NCI-H2171 treated with DMSO at 0.1 percent for 48 hours (cell line): ENCODE measurements at places on chromosomes 12 and 14.

DNA sequence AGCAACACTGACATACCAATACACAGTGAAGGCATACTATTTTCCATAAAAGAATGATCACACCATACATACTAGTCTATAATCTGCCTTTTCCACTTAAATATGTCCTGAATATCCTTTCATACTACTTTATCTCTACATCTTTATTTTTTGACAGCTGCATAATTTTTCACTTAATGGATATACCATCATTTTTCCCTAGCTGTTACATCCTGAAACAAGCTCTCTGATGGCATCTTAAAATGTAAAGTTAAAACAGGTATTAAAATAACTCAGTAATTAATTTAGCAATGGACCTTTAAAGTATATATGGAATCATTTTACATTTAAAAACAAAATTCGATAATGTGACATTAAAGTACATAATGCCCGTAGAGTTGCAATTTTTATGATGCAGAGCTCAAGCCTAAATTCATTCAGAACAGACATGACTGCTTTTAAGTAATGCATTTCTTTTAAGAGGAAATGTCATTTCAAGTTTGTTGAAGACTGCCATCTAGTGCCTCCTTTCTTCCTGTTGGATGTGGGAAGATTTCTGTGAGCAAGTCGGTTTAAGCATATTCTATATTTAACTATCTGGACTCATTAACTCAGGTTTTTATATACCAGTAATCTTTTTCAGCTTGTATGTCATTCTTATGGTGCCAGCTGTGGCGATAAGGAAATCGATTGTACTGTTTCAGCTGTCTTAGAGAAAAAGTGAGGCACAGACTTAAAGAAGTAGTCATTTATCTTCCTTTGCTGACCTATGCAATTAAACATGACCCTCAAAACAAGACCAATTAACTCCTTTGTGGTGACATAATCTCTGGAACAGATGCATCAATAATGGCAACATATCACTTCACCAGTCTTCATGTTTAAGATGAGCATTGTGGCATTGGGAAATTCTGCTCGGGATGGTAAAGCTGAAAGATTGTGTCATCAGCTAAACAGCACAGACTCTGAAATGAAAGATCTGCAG is 20.3 kb downstream of the PRICKLE1 start:
- DNase-seq = peak; percentile 73

- no peak for DNase-seq
These were observed 193.7 kb upstream of the RTL1 start for GRCh38 chr14:101097109-101097793.

DNA sequence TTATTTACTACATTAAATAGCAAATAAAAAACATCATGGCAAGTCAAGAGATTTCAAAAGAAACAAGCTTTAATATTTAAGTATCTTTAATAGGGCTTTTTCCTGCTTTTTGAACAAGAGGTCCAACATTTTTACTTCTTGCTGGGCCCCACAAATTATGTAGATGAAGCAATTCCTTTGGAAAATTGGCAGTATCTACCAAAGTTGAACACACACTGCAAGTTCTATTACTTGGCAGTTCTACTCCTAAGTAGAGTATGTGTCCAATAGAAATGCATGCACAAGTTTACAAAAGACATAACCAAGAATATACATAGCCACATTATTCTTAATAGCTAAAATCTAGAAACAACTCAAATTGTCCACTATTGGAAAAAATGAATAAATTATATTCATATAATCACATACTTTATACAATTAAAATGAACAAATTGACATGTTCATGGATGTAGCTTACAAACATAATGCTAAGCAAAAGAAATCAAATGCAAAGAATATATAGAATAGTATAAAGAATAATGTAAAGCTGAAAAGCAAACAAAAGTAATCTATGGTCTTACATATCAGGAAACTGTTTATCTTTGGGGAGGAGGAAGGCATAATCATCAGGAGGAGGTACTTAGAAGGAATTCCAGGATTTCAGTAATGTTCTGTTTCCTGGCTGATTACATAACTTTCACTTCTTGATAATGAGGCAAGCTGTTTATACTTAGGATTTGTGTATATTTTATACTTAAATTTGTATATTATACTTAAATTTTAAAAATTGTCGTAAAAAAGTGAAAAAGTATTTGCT is 6.5 kb upstream of the TMBIM4 start:
- no peak for DNase-seq

DNA sequence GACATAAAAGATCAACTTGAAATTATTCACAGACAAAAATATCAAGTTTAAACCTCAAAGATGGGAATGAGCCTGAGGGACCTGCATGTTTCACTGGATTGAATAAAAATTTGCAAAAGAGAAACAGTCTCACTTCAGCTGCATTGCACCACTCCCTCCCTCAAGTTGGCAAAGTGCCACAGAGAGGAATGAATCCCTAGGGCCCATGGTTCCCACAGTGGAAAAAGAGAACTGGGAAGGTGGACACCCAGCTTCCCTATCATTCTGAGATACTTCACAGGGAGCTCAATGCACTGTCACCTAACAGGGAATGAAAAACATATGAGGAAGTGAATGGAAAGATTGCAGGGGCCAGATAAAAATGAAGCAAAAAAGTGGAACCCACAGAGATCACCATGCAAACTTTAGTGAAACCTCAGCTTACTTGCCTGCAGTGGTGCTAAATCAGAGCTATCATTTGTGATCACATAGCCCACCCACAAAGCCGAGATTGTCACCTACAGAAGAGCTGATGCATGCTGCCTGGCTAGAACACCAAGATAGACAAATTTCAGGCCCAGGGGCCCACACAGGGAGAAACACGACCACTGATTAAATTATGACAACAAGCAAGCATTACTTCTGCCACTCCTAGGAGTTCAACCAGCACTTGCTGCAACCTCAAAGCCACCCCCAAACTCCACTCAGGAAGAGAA is 911.3 kb downstream of the LRFN5 start:
- DNase-seq = no peak

DNA sequence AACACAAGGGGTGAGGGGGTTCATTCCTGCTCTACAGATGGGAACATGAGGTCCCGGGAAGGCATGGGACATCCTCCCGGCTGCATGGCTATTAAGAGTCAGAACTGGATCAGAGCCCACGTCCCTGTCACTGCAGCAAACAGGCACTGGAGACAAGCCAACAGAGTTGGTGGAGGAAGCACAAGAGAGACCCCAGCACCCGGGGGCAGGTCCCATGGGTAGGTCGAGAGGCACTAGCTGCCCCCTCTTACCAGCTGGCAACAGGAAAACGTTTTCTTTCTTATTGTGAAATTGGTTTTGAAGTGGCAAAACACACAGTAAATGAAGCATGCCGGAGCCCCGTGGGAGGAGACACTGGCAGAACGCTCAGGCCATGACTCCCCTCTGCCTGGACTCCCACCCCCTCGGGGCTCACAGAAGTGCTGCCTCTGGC is 43.6 kb downstream of the SYNE3 start:
- no peak for DNase-seq

- DNase-seq = peak; percentile 9
These were observed 149.2 kb upstream of the FBXO33 start for GRCh38 chr14:39581474-39581873.

DNA sequence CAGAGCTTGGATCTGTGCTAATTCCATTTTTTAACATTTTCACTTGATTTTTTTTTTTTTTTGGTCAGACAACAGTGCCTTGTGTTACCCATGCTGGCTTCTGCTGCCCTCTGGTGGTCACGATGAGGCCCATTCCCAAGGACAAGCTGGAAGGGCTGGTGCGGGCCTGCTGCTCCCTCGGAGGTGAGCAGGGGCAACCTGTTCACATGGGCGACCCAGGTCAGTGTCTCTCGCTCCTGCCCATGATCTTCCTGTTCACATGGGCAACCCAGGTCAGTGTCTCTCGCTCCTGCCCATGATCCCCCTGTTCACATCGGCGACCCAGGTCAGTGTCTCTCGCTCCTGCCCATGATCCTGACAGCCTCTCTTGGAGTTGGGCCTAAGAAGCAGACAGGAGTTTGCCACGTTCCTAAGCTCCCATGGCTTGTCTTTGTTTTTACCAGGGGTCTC is 59.4 kb downstream of the DGLUCY start:
- DNase-seq = peak; percentile 80

- DNase-seq = no peak
These were observed 635.5 kb downstream of the SLC16A7 start for GRCh38 chr12:60231303-60231702.

DNA sequence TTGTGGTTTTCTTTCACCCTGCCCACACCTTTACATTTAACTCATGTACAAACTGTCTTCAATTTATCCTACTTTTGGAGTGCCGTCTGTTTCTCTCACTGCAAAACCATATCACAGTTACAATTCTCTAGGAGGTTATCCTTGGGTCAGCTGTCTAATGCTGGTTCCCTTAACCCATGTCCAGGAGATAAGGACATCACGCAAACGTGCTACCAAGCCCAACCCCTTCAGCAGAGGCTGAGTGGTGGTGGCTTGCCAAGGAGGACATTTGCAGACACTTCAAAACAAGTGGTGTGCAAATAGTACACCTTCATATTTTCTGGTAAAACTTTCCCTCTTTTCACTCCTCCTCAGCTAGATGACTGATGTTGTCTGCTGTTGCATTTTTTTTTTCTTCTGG is 167.9 kb downstream of the PAX9 start:
- DNase-seq = no peak

DNA sequence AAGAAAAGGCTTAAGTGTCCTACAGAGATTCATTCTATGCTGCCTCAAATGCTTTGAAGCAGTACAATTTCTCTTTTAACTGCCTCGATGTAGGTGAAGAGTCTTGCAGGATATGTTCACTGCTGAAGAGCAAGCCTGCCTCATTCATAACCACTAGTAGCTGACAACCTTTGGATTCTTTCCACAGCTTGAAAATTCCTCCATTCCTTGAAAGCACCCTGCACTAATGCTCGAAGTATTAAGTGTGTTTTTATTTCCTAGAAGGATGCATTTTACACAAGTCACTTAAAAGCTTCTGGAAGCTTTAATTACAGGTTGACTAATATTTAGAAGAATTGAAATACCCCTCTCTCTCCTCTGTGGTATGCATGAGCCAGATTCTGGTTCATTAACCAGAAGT is 429.4 kb downstream of the DIO2 start:
- DNase-seq = no peak

GRCh38 chr12:112199136-112199535 is 73.8 kb downstream of the TRAFD1 start:
- DNase-seq = no peak

DNA sequence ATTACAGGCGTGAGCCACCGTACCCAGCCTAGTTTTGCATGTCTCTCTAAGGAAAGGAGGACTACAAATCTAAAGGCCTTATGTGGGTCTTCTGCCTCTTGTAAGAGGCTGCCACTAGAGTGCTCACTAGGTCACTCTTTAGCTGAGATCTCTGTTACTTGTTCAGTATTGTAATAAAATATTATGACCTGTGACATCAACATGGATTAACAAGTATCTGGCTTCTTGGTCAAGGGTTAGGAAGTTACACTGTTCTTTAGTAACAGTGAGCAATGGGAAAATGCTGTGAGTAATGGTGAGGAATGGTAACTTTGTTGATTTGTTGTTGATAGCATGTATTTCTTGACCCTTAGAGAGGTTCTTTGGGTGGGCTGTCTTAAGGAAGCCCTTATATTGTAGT is 50.5 kb downstream of the ERC1 start:
- DNase-seq = no peak
